Activated T-cell treated with anti-CD3 and anti-CD28 coated beads, Interleukin-2, amount 50 U/mL, for 72 hours (primary cell): ENCODE measurements at places on chromosomes 5 and 9. TPM values are rescaled to one million over a fixed set of nuclear protein-coding genes. Genes with fewer than 3 reads are reported as not detected.

ARHGEF37 gene
- 3.7 TPM for total RNA-seq

NEUROG1 gene
- not detected for total RNA-seq

SLCO6A1 gene
- not detected for total RNA-seq

GADD45G gene
- 6.0 TPM for total RNA-seq

DNA sequence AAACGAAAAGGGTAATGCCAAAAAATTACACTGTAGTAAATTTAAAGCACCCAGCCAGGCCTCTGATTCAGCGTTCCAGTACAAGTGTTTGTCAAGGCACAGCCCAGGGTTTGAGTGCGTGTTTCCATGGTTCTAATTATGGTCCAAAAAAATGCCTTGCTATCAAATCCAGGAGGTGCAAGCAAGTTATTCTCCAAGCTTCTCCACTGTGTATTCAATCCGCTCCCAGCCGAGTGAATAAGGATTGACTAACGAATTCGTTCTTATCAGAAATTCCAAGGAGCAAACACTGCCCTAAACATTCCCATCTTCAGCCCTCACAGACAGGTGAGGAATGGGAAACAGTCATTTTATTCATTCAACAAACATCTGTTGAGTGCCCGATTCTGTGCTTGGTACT lies 103.3 kb upstream of the WWC1 start:
- H3K4me1 ChIP-seq: no peaks in the 10 kb centered on the region
- no peak overlapping the region for H3K4me3 ChIP-seq
- H3K36me3 ChIP-seq: no peaks in the 10 kb centered on the region

DNA sequence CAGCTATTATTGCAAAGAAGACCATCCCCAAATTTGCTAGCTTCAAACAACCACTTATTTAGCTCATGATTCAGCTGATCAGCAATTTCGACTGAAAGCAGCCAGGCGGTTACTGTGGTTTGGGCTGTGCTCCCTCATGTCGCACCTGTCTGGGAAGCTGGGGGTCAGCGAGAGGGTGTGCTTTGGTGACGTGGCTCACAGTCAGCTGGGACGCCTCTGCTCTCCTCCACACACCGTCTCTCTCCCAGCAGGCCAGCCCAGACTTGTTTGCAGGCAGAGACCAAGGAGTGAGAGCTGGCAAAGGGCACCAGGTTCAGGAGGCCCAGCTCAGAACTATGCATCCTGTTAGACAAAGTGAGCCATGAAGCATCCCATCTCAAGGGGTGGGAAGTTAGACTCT lies 140.9 kb downstream of the SYK start:
- peaks cover 68% of the 10 kb centered on the region for H3K27me3 ChIP-seq
- H3K4me3 ChIP-seq: no peak overlapping the region
- peaks cover 4% of the 10 kb centered on the region for H3K4me1 ChIP-seq
- H3K36me3 ChIP-seq: no peaks in the 10 kb centered on the region
- no peak overlapping the region for H3K27ac ChIP-seq
- DNase-seq: no peak

GRCh38 chr5:93995126-93995621 lies 253.8 kb upstream of the POU5F2 start:
- peaks cover 2% of the 10 kb centered on the region for H3K36me3 ChIP-seq
- DNase-seq: no peak
- no peak overlapping the region for H3K4me3 ChIP-seq
- no peaks in the 10 kb centered on the region for H3K27me3 ChIP-seq

DNA sequence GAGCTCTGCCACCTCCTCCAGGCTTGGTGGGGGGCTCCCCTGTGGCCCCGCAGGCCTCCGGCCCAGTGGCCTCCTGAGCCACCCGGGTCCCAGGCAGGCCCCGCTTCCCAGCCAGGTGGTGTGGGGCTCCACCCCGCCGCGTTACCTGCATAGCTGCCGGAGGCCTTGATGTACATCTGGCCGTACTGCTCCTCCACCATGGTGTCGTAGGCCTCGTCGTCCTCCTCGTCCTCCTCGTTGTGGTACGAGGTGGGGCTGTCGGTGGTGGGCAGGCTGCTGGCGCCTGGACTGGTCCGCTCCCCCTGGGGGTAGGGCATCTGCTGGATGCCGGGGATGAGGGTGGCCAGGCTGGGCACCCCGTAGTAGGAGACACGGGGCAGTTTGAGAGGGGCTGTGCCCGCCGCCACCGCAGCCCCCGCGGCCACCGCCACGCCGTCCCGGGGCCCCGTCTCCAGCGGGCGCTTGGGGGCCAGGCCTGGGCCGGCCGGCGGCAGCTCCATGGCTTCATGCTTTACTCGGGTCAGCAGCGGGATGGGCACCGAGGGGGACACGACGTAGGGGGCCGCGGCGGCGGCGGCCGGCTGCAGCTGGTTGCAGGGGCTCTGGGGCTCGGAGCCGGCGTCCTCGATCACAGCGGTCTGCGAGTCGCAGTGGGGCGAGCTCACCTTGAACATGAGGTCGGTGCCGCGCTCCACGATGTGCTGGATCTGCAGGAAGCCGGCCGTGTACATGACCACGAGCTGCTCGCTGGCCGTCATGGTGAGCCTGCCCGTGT lies 45.4 kb downstream of the NACC2 start:
- H3K27me3 ChIP-seq: no peaks in the 10 kb centered on the region
- no peaks in the 10 kb centered on the region for H3K4me1 ChIP-seq
- no peak overlapping the region for H3K27ac ChIP-seq
- H3K36me3 ChIP-seq: no peaks in the 10 kb centered on the region
- no peak overlapping the region for H3K4me3 ChIP-seq
